ENCODE measurements at places on chromosomes 3 and 15.

GRCh38 chr15:29278436-29279105 lies 8.9 kb upstream of the NSMCE3 start:
- no peak for DNase-seq

- DNase-seq: no peak
These were observed 103.7 kb upstream of the LMOD3 start for GRCh38 chr3:69226071-69226470.

- DNase-seq: no peak
These were observed 64.9 kb downstream of the SLC7A14 start for GRCh38 chr3:170520996-170521395.

DNA sequence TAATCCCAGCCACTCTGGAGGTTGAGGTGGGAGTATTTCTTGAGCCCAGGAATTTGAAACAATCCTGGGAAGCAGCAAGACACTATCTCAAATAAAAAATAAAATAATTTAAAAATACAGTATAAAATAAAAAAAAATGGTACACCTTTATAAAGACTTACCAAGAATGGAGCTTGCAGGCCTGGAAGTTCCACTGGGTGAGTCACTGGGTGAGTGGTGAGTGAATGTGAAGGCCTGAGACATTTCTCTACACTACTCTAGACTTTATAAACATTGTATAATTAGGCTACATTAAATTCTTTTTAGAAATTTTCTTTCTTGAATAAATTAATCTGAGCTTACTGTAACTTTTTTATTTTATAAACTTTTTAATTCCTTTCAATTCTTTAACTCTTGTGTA lies 609.1 kb upstream of the BCHE start:
- DNase-seq: no peak

Measured in T-cell (primary cell).